ENCODE measurements at places on chromosomes 7 and 10.

DNA sequence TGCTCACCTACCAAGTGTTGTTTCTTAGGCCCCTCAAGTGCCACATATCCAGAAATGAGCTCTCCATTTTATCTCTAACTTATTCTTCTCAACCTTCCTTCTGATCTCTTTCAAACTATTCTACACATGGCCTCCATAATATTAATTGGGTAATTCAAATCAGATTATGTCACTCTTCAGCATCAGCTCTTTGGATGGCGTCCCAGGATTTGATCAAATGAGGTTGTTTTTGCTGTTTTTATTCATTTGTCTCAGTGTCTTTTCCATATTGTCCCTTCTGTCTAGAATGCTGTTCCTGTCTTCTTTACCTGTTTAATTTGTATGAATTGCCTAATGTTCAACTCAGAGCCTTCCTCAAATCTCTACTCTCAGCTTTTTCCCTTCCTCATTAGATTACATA lies 234.6 kb upstream of the CXCL12 start:
- DNase-seq, result no peak

DNA sequence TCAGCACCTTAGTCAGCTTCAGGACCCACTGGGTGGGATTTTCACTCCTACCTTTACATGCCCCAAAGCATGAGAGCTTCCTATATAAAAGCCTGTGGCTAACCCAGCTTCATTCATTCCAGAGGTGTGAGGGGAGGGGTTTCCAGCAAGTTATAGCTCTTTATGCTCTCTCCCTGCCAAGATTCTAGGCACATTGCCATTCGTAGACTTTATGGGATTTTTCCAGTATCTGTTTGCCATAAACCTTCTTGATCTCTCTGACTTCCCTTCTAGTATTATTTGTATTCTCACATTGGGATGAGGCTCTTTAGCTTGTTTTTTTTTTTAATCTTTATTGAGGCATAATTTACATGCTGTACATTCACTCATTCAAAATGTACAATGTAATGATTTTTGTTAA lies 67.5 kb downstream of the POU6F2 start:
- no peak for DNase-seq

DNA sequence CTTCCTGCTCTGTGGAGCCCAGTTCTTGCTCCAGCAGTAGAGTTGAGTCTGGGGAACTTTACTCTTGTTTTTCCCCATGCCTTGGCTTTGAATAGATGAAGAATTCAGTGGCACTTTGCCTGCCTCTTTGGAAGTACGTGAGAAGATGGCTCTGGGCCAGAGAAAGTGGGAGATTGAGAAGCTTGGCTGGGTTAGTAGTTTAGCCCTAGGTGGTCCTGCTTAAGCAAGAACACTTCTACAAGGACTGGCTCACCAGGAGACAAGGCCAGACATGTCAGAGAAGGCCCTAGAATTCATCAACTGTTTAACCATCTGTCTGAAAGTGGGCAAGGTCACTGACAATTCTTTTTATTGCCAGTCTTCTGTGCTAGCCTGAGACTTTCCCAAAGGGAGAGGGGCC lies 410.3 kb downstream of the TYW1 start:
- no peak for DNase-seq

DNA sequence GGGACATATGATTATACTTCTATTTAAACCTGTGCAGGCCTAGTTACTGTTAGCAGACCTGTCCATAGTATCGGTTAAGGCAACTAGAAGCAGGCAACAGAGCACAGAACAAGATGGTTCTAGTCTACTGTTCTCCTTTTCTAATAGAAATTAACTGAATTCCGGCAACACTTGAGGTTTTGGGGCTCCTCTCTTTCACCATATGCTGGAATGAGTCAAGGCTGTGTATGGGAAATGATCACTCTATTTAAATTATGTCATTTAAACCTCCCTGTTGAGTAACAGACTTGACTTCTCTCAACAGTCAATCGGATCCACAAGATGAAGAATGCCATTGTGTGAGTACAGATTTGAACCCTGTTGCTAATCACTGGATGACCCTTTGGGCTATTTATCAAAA lies 6.2 kb upstream of the OTUD1 start:
- DNase-seq, result no peak

DNA sequence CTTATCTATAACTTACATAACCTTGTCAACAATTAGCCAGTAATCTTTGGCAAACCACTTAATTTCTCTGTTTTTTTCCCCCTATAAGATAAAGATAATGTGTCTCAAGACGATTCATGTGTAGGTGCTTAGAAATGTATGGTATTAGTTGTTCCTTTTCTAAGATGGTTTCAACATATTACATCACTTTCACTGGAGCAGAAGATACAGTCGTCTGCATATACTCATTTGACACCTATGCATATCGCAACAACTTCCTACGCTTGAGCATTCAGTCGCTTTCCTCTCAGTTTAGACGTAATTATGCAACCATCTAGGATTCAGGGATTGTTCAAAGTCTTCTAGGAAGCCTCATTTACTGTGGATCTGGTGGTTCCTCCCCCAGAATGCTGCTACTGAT lies 396.7 kb downstream of the PHTF2 start:
- DNase-seq, result no peak

DNA sequence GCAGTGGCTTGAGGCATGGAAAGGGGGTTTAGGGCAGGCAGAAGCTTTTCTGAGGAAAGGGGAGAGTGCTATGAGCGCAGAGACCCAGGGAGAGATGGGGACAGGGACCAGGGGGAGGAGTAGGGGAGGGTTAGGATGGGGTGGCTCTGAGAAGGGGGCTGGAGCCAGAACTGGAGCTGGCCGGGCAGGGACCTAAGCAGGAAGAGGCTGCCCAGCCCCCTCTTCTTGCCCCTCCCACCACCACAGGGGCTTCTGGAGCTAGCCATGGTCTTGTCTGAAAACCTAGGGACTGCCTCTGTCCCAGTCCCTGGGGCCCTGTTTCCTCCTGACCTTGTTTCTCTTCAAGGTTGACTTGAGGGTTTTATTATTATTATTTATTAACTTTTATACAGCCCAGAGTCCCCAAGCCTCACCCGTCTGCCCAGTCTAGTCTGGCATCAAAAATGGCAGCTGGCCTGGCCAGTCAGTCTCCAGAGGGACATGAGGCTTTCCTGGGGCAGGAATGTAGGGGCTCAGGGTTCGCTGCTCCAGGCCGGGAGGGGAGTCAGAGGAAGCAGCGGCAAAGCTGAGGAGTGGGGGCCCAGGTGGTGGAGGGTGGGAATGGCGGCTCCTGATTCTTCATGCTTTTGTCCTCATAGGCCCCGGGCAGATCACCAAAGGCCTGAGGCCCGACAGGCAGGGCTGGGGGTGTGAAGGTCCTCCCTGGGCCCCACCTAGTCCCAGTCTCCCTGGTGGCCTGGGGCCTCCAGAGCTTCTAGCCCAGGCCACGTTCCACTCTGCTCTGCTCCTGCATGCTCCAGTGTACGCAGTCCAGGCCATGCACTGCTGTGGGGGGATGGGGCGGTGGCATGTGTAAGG lies 5.7 kb downstream of the TRIM8 start:
- DNase-seq, result no peak

GRCh38 chr7:106068986-106069385 lies 43.1 kb downstream of the SYPL1 start:
- no peak for DNase-seq

DNA sequence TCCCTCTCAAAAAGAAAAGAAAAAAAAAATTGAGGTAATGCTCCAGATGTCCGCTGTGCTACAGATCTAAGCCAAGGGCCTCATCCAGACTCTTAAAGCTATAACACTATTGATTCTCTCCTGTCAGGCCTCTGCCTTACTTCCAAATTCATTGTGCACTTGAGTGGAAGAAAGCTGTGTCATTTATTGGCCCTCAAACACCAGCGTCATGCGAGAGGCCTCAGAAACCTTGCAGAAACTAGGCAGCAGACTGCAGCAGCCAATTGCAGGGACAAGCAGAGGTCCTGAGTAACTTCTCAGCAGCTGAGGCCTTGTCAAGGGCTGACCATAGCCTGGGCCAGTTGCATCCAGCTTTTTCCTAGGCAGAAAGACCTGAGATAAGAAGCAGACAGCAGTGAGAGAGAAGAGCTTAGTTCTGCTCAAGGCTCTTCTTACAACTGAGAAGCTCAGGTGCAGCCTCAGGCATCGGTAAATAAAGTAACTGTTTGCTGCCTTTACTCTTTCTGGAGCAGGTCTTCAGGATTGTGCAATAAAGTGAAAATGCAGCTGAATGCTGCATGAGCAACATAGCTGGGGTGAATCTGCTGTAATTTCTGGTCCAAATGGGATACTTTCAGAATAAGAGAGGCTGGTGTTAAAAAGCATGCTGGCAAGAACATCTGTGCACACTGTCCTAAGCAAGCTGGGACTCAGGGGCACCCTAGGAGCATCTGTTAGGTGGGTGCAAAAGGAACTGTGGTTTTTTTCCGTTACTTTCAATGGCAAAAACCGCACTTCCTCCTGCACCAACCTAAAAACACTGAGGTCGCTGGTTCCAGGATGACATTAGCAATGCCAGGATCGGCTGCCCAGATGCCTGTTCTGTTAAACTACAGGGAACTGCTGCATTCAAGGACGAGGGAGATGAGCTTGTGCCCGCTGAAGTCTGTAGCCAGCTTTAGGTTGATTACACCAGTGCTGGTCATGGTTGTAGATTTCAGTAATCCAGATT lies 181.8 kb upstream of the PFKP start:
- no peak for DNase-seq

GRCh38 chr10:60316029-60316428 lies 73.6 kb downstream of the ANK3 start:
- DNase-seq, result no peak
